ENCODE measurements at places on chromosomes 16 and 17.

DNA sequence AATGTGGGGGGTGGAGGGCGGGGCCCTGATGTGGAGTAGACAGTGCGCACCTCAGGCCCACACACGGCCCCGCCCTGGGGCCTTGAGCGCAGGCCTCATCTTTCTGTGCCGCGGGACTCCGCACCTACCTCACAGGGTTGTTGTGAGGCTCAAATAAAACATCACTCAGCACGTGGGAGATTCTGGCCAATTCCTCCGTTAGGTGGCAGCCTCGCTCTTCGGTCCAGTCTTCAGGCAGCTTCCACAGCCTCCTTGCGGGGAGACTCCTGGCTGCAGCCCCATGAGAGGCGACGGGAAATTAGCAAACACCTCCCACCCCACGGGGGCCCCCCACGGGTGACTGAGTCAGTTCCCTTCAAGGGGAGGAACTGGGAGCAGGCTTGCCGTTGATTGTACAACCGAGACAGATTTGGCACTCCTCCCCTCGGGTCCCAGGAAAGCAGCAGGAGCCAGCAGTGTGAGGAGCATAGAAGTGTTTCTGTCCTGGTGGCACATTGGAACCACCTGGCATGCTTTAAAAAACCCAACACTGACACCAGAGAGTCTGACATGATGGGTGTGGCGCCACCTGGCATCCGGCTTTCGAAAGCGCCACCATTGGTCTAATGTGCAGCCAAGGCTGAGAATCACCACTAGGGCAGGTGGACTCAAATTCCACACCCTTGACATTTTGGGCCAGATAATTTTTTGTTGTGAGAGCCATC, 7.6 kb downstream of the MRM1 start:
- DNase-seq: no peak

DNA sequence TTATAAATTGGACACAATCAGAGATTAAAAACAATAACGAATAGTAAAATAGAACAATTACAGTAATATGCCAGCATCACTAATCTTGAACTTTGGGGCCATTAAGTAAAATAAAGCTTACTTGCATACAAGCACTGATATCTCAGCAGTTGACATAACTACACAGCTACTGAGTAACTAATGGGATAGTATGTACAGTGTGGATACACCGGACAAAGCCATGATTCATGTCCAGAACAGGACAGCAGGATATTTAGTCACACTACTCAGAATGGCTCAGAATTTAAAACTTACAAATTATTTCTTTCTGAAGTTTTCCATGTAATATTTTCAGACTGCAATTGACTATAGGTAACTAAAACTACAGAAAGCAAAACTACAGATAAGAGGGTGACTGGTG, 427.5 kb downstream of the CDH13 start:
- no peak for DNase-seq

GRCh38 chr16:54080524-54081008, 206.0 kb downstream of the IRX3 start:
- no peak for DNase-seq

GRCh38 chr17:1606352-1606985, 22.2 kb downstream of the SLC43A2 start:
- no peak for DNase-seq
